ENCODE measurements at places on chromosomes 1 and 21.
A peak's percentile ranks its signal among the peaks of the same experiment; 100 is the strongest.

DNA sequence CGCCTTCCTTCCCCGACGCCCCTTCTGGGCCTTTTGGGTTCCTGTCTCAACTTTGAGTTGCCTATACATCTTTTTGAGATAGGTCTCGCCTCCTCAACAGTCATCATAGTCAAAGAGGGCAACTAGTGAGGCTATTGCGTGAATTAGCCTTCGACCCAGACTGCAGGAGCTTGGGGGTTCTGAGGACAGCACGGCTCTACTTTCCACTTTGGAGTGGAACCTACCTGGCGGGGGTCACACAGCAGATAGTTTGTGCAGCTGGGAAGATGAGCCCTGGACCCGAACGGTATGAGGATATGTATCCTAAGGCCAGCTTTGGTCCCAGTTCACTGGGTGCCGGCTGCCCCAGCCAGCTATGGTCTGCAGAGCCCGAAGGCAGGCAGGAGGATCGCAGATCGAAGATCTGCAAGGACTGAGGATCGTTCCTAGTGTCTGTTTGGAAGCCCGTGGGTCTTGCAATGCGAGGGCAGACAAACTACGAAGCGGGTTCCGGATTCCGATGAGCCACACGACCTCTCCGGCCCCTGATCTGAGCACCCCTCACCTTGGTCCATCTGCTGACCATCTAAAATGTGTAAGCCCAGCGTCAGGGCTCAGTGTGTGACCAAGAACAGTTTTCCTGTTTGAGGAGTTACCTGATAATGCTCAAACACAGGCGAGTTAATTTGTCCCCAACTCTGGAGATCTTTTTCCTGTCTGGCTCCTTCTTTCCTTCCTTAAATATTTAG, 8.1 kb downstream of the FOXD2 start:
- no peak for DNase-seq

GRCh38 chr21:44443291-44443890, 11.9 kb upstream of the LRRC3 start:
- DNase-seq = no peak

GRCh38 chr1:90067194-90067931, 72.5 kb downstream of the ZNF326 start:
- DNase-seq = no peak

DNA sequence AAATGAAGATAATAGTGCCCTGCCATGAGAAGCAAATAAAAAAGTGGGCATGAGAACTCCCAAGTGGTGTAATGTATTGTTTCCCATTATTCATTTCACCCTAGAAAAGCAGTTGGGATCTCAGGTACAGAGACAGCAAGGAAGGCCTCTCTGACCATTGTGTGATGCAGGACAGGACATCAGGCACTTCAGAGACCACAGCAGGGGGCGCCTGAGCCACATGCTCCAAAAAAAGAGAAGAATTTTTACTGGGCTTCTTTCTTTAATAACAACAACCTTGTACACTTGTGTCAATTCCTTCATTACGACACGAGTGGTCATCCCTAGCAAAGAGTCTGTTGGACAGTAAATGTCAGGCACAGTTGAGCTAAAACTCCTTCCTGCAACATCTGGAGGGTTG, 533.3 kb downstream of the OMA1 start:
- DNase-seq = no peak

- DNase-seq = no peak
Measured at GRCh38 chr1:211630236-211631081, 45.0 kb downstream of the NEK2 start.

DNA sequence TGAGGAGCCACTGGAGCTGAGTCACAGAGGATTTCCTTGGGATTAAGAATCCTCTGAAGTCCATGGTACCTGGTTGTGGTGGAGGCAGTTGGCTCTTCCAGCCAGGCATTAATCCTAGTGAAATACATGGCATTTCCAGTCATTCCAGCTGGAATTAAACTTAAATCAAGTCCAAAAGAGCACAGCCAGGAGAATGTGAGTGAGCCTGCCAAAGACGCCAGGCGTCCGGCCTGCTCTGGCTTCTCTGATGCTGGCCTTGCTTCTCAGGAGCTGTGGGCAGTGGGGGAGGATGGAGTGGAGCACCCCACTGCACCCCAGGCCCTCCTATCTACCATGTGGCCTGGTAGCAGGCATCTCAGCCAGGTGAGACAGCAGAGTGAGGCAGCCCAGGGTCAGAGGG, 23.4 kb upstream of the TENT5C start:
- DNase-seq = no peak

- no peak for DNase-seq
Measured at GRCh38 chr1:220093361-220094015, 444 bp upstream of the IARS2 start.

DNA sequence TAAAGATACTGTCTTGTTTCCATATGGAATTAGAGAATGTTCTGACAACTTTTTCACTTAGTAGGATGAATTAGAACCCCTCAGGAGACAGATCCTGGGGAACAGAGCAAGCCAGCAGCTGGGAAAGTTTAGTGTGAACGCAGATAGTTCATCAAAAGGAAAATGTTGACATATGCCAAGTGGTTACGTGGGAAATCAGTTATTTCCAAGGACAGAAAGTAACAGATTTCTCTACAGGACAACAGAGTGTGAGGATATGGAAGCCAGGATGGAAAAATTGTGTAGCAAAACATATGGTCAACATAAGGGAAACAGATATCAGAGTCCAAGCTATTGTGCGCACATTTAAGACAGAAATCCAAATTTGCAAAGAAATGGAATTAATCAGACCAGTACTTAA, 419.5 kb downstream of the LRRIQ3 start:
- no peak for DNase-seq

DNA sequence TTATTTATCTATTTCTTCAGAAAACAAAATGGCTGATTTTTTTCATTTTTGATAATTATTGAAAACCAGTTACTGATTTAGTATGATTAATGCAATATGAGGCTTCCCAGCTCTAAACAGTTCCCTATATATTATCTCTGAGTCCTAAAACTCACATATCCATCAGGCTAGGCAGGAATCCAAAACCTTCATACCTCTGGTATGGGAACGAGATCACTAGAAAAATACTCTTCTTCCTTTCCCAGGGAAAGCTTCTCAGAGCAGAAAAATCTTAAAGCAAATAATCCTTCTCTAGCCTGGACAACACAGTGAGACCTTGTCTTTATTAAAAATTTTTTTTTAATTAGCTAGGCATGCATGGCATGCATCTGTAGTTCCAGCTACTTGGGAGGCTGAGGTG, 42.5 kb downstream of the KDM5B start:
- DNase-seq = no peak

DNA sequence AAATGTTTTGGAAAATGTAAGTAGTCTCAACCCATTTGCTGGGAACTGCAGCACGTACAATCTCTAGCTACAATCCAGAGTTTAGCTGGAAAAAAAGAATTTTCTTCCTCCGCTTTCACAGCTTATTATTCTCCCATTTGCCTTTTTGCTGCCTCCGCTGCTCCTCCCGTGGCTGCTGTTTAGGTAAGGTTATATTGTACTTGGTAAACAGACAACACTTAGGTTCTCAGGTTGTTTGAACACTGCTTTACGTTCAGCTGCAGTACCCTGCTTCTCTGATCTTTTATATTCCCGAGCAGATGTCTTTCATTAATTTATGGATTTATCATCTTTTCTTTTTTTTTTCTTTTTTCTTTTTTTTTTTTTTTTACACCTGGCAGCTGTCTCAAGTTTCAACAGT, 14.3 kb downstream of the PROX1 start:
- DNase-seq = no peak

DNA sequence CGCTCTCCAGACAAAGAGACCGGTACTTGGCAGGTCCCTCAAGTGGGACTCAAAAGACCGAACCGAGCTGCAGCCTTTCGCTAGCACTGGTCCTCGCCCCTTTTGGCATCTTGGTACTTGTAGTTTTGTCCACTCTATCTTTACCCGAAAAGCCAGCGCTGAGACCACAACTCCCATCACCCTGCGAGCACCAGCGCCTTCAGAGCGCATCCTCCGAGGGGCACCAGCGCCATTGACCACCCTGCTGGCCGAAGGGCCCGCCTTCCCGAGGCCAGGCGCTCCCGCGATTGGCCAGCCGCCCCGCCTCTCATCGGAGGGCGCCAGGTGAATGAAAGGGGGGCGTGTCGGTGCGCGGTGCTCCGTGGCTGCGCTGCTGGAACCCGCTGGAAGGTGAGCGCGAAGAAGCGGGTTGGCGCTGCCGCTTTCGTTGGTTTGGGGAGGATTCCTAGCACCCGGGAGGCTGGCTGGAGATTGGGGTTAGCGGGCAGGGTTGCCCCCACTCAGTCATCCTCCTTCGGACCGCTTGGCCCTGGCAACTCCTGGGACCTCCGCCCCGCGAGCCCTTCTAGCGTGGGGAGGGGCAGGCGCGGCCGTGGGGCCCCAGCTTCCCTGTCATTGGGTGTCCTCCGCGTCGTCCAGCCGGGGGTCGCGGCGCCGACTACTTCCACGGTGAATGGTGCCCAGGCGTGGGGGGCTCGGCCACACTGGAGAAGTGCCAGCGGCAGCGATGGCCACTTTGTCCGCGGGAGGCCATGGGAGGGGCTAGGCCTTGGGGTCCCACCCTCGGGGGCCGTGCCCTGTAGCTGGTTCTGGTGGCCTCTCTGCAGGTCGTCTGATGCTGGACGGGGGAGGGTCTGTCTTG, at the start of gene ZBTB8B:
ZBTB8B (plus strand) TSS at position 357 of the 862 bp plus-strand sequence. CDS start 5,553 bp downstream, outside the sequence.
- DNase-seq = no peak

DNA sequence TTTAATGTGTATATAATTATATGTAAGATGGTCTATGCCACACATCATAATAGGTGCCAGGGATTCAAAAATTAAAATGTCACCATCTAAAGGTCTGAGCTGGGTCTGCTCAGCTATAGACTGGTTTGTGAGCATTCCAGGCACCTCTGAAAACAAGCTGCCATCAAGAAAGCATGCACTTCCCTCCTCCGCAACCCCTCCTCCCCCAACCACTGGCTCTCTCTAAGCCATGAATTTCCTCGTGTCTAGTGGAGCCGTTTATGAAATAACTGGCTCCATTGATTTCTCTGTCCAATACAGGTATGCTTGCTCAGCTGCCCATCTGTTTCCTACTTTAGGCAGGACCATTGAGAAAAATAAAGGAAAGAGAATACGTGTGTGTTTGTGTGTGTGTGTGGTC, 522.6 kb upstream of the PLXNA2 start:
- DNase-seq = no peak

DNA sequence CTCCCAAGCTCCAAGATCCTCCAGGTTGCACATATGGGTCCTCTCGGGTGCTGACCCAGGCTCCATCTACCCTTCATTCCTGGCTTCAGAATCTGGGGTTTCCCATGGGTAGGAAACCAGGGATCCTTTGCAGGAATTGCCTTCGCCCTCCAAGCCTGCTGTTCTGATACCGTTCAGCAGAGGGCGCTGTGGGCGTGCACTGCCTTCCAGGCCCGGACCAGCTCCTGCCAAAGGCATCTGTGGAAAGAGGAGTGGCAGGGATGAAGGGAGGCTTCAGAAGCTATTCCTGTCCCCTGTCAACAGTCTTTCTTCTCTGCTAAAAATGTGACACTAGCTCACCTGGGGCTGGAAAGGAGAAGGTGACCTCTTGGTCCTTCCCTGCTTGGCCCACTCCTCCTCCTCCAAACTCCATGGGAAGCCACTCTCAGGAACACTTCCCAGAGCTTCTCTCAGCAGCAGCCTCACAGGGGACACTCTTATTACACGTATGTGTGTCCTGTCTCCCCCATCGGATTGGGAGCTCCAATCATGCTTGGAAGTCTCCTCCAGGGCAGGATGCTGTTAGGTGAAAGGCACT, 71.2 kb downstream of the VWA5B1 start:
- DNase-seq = peak; percentile 61

DNA sequence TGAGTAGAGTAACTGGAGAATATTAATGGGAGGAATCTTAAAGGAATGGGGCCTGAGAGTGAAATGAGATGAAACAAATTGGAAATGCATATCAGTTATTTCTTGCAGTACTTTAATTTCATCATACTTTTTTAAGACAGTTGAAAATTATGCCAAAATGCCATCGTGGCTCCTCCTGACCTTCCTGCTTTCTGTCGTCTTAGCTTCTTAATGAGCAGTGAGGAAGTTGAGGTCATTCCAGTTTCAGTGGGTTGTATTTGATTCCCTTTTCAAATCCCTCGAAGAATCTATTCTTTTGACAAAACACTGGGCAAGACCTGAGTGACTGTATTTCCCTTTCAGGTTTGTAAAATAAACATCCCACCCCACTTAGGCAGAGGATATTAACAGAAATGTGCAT, 134.9 kb upstream of the MAP1LC3C start:
- DNase-seq = no peak

DNA sequence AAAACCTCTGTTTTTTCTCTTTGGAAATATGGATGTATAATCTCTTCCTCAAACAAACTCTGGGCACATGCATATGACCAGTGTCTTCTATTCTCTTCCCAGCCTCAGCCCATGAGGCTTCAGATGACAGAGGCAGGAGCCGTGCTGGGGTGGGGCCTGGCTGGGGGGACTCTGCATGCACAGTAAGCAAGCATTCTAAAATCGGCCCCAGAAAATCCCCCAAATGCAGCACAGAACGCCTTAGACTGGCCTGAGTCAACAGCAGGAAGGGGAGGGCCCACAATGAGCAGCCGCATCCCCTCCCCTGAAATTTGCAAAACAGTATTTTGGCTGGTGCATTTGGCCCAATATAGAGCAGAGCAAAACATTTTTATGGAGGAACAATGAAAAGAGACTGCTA, 47.8 kb downstream of the ITPKB start:
- no peak for DNase-seq

DNA sequence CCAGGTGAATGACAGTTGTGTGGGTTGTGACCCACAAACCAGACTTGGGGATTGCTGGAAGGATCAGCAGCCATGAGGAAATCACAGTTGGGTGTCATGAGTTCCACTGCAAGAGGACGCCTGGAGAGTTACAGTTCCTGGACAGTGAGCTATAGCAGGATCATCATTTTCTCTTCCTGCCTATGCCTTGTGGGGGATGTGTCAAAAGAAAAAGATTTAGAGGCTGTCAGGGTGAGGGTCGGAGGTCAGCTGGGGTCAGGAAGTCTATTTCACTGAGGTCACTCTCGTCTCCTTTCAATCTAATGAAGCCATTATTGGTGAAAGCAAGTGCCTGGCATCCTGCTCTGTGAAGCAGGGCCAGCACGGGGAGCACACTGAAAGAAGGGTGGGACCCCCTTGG, 7.0 kb upstream of the LIN28A start:
- no peak for DNase-seq

GRCh38 chr1:10045480-10046355, 13.0 kb downstream of the UBE4B start:
- no peak for DNase-seq

DNA sequence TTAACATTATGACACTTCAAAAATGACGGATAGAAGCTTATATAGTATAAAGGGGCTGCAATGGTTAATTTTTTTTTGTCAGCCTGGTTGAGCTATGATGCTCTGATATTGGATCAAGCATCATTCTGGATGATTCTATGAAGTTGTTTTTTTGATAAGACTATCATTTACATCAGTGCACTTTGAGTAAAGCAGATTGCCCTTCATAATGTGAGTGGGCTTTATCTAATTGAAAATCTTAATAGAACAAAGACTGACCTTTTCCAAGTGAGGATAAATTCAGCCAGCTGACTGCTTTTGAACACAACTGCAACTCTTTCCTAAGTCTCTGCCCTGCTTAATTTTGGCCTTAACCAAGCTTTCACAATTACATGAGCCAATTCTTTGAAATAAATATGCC, 1476.2 kb downstream of the NCAM2 start:
- DNase-seq = no peak

All from T1000 (cell line).